Mesenchymal stem cell (in vitro differentiated cells and primary cell): ENCODE measurements at places on chromosomes 11 and 22.
A peak's percentile ranks its signal among the peaks of the same experiment; 100 is the strongest.

DNA sequence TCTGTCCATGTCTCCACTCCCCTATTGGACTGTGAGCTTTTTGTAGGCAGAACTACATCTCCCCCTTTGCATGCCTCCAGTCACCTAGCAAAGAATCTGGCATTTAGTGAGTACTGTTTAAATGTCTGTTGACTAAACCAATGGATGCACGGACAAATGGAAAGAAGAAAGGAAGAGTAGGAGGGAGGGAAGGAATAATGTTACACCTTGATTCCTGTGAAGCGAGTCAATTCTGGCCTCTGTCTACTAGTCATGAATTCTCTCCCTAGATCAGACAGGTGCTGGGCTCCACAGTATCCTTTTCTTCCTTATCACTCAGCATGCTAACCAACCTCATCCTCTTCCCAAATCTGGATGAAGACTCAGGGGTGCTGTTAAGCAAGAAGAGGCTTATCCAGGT is 33.6 kb downstream of the GALNT18 start:
- no peak overlapping the region for H3K27ac ChIP-seq
- H3K4me3 ChIP-seq: no peak overlapping the region
- H3K36me3 ChIP-seq: no peaks in the 10 kb centered on the region
- peaks cover 22% of the 10 kb centered on the region for H3K27me3 ChIP-seq

GRCh38 chr22:28594797-28595462 is 84.7 kb downstream of the TTC28 start:
- no peak overlapping the region for H3K27ac ChIP-seq
- H3K27me3 ChIP-seq: no peaks in the 10 kb centered on the region
- H3K4me3 ChIP-seq: no peak overlapping the region
- H3K36me3 ChIP-seq: no peaks in the 10 kb centered on the region
- DNase-seq: peak; percentile 68
- peaks cover 3% of the 10 kb centered on the region for H3K4me1 ChIP-seq

DNA sequence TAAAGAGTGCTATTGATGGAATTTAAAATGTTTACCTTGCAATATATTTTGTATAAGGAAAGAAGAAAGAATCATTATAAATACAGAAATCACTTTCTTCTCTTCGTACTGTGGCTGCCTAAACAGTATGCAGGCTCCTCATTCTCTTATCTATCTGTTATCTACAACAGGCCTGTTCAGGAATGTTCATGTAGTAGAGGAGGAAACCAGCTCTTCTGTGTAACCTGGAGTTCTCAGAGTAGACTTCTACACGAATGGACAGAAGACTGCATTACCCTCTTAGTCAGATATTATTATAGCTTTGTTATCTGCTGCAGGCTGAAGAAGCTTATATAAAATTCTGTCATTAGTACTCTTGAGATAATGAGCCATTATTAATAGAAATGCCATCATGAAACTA is 1225.9 kb upstream of the CNTN5 start:
- DNase-seq: no peak
- H3K36me3 ChIP-seq: no peaks in the 10 kb centered on the region
- no peak overlapping the region for H3K27ac ChIP-seq
- no peak overlapping the region for H3K4me3 ChIP-seq
- no peaks in the 10 kb centered on the region for H3K4me1 ChIP-seq
- H3K27me3 ChIP-seq: no peaks in the 10 kb centered on the region

DNA sequence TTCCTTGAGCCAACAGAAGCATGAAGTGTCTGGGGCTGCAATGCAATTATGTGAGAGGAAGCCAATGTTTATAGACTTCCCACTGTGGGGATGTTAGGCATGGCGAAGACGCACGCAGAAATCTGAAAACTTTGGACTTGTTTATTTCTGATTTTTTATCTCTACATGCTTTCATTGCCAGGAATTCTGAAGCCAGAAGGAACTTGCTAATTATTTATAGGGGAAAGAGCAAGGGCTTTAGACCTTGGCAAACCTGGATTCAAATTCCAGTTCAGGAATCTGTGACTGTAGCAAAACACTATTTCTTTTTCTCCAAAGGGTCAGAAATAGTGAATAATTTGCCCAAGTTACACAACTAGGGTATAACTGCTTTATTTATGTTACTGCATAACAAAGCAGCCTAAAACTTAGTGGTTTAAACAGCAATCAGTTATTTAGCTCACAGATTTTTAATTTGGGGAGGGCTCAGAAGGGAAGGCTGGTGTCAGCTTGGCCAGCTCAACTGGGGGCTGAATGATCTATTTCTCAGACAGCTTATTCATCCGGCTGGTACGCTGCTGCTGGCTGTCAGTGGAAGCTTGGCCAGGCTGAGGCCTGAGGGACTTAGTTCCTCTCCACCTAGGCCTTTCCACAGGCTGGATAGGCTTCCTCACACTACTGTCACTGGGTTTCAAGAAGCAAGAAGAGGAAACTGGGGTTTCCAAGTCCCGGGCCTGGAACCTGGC is 1.9 kb upstream of the OR6Q1 start:
- no peak overlapping the region for H3K4me3 ChIP-seq
- no peaks in the 10 kb centered on the region for H3K27me3 ChIP-seq
- H3K36me3 ChIP-seq: no peaks in the 10 kb centered on the region

GRCh38 chr11:74735365-74735928 is 4.2 kb upstream of the CHRDL2 start:
- no peaks in the 10 kb centered on the region for H3K36me3 ChIP-seq
- H3K27me3 ChIP-seq: peaks cover 35% of the 10 kb centered on the region
- peaks cover 11% of the 10 kb centered on the region for H3K4me1 ChIP-seq
